ENCODE measurements at places on chromosomes 3 and 15.

DNA sequence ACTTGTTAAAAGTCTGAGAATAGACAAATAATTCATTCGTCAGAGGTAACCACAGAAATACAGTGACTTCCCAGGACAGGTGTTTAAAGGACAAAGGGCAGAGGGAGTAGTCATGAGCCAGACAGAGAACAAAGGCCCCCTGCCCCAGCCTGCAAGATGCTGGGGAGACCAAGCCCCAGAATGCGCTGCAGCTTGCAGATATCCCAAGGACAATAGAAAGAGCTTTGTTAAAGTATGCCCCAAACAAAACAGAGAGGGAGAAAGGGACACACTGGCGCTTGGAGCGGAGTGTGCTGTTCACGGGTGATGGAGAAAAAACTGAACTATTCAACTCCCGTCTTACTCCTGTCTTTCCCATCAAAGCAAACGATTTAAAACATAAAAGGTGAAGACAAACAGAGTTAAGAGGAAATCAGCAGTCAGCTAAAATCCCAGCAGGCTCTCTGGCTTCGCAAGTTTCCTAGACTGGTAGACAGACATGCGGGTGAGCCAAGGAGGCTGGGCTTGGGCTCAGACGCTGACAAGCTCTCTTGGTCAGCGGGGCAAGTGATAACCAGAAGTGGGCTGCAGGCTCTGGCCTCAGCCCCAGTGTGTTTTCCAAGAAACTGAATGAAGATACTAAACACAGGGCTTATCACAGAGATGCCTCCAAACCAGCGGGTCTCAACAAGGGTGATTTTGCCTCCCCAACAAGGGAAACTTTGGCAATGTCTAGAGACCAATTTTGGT lies 130.1 kb downstream of the UACA start:
- no peak for DNase-seq

GRCh38 chr15:101652786-101653430 lies 727 bp upstream of the TM2D3 start:
- DNase-seq, result no peak

GRCh38 chr15:58608711-58609110 lies 140.8 kb downstream of the ADAM10 start:
- no peak for DNase-seq

DNA sequence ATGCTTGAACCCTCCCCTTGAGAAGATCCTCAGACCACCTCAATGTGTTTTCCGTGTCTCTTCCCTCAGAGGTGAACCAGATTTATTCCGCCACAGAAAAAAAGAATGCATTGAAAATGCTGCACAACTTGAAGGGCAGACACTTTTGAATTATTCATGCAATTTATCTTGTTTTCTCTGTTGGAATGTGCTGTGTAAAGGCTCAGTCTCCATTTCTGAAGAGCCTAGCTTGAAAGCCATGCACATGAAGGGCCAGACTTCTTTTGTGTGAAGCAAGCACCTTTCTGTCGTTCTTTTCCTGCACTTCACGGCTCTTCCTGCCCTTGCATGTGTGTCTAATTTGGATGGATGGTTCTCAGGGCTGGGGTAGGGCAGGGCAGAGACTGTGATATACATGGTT lies 79.0 kb upstream of the ATP13A5 start:
- no peak for DNase-seq

DNA sequence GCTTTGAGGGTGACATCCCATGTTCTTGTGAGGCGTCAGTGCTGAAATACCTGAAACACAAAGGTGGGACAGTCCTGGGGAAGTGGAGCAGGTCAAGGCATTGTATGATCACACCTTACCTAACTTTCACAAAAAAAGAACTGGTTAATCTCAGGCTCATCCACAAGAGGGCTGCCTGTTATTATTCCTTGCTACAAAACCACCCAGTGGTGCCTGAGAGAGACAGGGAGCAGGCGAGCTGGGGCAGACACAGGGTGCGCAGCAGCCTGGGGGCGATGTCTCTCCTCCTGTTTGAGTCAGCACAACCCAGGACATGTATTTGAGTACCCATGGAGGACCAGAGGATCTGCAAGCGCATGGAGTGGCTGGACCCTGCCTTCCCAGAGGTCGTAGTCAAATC lies 316.8 kb upstream of the ATP10A start:
- no peak for DNase-seq

GRCh38 chr15:39583596-39584265 lies 2.9 kb downstream of the THBS1 start:
- no peak for DNase-seq

DNA sequence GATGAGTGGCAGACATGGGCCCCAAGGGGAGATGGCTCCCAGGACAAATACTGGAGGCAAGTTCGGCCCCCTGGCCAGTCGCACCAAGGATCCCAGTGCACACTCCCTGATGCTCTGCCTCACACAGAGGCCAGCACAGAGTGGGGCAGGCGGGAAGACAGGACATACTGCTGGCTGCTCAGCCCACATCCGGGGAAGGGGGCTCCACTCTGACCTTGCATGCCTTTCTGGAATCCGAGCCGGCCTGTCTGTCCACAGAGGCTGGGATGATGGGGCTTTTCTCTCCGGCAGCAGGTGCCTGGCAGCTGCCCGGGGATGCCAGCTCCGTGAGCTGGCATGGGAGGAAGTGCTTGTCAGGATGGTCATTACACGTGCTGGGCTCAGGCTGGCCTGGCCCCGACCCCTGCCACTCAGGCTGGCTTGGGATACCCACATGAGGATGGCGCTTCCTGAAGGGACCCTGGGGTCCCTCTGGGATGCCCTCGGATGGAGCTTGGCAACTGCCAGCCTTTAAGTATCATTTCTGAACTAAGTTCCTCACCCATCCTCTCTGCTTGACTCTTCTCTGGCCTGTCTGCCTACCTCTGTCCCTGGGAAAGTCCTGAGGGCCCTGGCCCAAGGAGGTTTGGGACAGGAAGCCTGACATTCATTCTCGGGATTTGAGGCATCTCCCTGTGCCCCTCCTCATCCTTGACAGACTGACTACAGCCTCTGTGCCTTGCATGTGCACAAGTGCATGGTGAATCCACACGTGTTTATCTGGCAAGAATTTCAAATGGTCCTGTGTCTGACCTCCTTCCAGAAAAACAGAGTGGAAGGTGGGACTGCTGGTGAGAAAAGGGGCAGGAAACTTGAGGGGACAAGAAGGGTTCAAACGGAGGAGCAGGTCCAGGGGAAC lies 46.5 kb downstream of the EXOG start:
- no peak for DNase-seq

DNA sequence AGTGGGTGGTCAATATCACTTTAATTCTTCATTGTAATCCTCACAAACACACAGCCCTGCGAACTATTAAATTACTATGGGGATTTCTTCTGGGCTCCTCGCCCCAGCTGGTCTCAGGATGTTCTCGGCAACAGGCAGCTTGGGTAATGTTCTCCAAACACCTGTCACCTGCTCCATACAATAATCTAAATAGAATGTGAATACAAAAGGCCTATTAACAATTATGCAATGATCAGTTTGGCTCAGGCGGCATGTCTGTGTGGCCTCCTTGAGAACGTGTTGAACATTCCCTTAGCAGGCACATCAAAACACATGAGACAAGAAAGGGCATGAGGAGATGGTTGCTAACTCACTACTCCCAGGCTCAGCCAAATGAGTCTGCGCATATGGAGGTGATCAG lies 158.6 kb upstream of the KBTBD8 start:
- DNase-seq, result no peak

GRCh38 chr3:131371688-131372066 lies 9.9 kb upstream of the NUDT16 start:
- no peak for DNase-seq

DNA sequence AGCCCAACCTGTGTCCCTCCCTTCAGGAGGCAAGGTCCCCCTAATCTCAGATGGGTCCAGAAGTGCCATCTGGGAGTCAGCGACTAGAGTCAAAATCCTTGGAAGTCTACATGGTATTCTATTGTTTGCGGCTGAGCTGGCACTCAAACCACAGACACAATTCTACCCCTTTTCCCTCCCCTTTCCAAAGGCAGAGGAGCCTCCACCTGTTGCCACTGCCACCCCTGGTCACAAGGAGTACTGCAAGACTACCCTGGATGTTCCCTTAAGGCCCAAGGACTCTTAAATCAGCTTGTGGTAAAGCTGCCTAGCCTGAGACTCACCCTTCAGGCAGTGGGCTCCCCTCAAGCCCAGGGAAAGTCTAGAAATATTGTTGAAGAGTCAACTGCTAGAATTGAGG lies 4.3 kb upstream of the OR5H6 start:
- DNase-seq, result no peak

- no peak for DNase-seq
Measured at GRCh38 chr3:53196575-53197407, 35.8 kb downstream of the PRKCD start.

DNA sequence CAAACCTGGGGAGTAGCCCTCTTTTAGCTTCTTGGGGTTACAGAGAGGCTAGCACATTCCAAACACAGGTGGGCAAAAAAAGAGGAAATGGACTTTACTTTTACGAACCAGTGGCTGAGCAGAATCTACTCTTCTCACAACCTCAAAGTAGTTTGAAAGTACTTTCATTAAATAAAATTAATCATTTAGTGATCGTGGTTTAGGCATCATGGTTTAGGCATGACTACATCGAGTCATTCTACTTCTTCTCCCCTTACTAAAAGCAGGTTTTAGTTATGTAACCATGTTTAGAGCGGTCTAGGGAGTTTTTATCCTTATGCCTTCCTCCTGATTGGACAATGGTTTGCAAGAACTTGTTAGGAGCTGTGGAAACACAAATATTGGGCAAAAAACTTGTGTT lies 2.5 kb upstream of the GREM1 start:
- no peak for DNase-seq

DNA sequence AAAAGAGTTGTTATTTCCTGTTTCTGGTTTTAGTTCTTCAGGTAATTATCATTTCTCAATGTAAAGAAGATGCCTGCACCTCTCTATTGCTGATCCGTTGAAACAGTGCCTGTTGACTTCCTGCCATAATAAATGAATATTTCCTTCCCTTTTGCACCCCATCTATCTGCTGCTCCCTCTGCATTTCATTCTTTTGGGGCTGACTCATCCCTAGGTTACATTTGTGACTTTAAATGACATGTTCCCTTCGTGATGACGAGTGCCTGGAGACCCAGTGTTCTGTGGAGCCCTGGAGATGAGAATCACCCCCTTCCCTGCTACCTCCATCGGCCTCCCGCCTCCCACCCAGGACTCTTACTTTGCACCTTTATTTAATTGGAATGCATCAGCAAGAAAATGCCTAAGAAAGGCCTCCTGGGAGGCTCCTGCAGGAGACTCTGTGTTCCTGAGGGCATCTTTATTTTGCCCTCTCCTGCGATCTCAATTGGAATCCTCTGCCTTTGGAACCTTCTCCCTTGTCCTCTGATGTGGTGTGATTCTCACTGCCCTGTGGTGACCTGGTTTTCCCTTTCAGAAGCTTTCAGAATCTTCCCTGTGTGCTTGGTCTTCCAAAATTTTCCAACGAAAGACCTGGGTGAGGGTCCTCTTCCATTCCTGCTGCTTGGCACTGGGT lies 13.7 kb downstream of the LRRK1 start:
- DNase-seq, result no peak

GRCh38 chr3:196120291-196120951 lies 38.5 kb upstream of the TFRC start:
- DNase-seq, result no peak

DNA sequence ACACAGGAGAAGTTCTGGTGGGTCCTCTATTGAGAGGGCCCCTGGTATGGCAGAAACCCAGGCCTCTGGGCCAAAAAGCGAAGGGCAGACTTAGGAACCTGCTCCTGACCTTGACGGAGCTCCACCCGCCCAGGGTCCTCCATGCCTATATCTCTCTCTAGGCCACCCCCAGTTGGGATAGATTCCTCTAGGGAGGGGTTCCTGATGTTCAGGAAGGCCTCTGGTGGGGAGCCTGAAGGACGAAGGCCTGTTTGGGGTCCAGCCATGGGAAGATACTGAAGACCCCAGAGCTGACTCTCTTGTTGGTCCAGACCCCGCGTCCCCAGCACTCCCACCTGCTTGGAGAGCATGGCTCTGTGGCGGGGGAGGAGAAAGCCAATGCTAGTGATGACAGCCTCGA lies 104.2 kb downstream of the CORO2B start:
- no peak for DNase-seq

DNA sequence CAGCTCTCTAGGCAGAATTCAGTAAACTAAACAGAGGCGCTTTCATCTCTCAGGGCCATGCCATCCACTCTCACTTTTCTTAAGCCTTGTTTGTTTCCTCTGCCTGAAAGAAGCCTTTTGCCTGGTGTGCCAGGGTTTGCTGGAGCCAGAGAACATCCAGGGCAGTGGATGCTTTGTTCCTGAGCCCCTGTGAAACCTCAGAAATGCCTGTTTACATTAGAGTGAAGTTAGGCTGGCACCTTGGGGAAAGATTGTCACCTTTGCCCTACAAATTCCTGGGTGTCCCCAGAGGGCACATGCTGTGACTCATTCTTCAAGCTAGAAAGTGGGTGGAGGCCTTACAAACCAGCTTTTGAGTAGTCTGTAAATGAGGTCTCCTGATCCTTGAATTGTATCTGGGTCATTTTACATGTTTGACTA lies 10.7 kb upstream of the TRAK1 start:
- no peak for DNase-seq

DNA sequence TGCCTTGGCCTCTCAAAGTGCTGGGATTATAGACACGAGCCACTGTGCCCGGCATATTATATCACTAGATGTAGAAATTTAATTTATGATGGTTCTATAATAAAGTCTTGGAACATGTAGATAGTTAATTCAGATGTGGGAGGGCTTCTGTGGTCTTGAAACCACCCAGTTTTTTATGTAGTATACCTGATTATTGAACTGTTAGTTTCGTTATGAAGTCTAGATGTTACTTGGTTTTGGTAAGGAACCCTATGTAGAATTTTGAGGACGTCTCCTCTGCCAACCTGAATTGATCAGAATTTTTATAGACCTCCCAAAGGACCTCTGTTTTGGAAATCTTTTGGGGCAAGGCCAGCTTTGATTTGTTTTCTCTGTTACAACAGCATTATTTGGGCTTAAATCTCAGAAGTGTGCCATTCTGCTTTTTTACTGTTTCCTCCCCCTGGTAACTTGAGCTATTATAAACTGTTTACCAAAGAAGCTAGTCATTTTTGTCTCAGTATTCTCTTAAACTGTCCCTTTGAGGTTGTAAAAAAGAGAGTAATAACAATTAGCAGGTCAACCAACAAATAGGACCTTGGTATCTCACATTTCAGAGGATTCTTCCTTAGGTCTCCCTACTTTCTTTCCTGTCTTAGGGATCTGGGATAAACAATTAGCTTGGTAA lies 20.8 kb downstream of the AKAP13 start:
- no peak for DNase-seq

GRCh38 chr3:120775411-120775810 lies 32.9 kb downstream of the GTF2E1 start:
- no peak for DNase-seq

GRCh38 chr3:180947761-180948390 lies 35.4 kb downstream of the FXR1 start:
- DNase-seq, result no peak

GRCh38 chr3:66938338-66938963 lies 59.7 kb upstream of the KBTBD8 start:
- peak; percentile 0 for DNase-seq

All from NCI-H187 (cell line).